ENCODE measurements at places on chromosomes 3 and 15.

DNA sequence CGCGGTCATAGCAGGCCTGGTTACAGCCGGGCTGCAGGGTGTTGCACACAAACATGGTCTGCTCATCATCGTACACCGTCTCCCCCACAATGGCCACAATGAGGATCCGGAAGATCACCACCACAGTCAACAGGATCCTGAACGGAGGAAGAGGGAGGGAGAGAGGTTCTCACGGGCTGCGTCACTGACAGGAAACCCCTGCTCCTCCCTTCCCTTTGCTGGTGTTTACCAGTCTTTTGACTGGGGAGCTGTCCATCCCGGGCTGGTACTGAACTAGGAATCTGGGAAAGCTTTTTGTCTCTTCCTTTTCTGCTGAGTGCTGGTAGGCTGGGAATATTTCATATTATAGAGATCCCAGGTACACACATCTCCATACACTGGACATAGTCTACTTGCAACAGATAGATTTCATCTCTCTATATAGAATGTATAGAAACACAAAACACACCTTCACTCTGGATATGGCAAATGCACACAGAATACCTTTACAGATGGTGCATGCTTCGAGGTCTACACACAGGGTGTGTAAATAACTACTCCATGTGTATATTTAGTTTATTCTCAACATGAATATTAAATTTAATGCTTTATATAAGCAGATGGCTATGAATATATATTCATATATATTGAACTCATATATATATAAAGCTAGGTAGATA, 1.4 kb downstream of the GJD2 start:
- DNase-seq = peak; percentile 25

- DNase-seq = no peak
Observed at GRCh38 chr3:31531452-31531991, 1.2 kb upstream of the STT3B start.

DNA sequence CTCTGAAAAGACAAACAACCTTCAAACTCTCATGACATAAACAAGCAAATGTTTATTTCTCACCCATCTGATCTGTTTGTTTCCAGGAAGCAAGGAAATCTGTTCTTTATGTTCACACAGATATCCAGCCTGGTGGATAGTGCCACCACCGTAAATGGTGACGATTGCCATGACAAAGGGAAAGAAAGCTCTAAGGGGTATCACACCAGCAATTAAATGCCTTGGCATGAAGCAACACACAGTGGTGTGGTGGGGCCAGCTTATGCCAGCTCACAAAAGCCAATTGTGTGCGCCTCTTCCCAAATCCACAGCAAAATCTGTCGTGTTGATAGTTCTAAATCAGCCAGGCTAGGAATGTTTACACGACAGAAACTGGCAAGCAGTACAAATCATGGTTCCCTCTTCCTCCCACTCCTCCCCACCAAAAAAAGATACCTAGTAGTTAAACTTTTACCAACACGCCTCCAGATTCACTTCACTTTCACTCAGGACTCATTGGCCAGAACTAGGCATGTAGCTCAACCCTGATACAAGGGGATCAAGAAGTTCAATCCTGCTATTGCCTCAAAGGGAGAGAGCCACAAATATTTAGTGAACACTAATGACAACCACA, 189.2 kb upstream of the SLCO3A1 start:
- DNase-seq = no peak

DNA sequence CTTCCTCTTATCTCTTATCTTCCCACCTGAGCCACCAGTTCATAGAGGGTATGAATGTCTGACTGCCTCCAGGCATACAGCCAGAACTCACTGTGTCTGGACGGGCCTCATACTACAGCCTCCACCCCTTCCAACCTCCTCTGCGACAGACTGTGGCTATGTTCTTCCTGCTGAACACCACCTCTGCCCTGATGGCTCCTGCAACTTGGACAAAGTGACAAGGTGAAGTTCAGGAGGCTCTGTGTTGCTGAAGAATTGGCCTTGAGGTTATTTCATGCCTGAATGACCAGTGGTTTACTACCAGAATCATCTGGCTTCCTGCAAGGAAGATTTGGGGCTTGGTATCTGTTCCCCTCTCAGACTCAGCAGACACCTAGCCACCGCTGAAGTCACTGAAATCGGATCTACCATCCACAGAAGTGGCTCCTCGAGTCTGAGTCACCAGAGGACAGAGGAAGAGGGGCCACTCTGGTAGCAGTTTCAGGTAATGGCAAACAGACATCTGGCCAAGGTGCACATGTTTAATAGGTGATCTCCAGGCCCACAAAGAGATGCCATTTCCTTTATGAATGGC, 14.2 kb upstream of the ULK3 start:
- DNase-seq = no peak

DNA sequence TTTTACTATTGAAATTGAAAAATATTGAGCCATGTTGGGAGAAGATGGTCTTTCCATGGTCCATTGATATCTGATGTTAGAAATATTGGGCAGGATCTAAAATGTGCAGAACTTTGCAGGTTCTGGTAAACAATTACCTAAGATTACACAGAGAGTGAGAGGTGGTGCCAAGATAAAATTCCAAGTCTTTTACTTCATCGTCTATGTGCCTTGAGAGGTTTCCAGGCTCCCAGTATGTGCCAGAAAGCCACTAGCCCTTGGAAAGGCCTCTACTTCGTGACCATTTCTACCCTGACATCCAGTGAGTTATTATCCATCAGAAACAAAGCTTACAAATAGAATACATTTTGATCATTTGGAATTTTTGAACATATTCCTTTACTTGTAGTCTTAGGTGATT, 27.6 kb downstream of the CD200 start:
- DNase-seq = no peak

DNA sequence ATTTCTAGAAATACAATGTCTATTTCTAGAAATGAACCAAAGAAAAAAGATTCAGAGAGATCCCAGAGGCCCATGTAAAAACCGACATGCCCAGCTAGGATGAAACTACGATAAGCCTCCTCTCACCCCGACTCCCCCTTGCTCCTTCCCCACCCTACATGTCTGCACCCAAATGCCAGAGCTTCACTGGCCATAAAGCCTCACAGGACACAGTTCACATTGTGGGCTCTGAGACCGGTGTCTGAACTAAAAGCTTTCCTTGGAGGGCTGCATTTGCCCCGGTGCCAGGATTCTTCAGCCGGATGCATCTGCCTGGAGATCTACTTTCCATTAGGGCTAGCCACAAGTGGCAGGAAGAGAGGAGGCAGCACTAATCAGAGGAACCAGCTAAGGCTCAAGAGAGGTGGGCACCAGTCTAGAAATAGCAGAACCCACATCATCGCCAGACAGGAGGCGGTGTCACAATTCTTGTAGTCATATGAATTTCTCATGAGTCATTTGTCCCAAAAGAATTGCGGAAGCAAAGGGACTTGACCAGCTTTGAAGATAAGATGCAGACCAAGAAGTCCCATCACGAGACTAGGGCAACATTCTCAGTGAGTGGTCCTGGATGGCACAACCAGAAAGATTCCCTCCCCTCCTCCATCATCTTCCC, 353.6 kb downstream of the NTRK3 start:
- no peak for DNase-seq

DNA sequence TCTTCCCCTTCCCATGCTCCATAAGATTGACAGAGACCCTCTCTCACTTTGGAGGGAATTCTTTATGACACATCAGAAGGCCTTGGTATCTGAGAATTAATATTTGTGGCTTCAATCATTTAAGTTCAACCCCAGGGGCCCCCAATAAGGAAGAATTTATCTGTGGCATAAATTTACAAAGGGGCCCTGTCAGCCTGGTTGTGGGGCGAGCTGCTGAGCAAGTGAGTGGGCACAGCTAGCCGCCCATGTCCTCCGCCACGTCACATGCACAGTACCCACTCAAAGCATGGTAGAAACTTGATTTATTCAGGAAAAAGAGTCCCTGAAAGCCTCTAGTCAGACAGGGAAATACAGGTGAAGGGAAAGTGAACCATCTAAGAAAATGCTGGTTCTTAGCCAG, 13.3 kb downstream of the PLXNB1 start:
- DNase-seq = no peak

GRCh38 chr3:123409443-123410148, 39.3 kb downstream of the ADCY5 start:
- peak; percentile 41 for DNase-seq

All from HTR-8/SVneo (cell line).